ENCODE measurements at places on chromosomes 5 and 9.

DNA sequence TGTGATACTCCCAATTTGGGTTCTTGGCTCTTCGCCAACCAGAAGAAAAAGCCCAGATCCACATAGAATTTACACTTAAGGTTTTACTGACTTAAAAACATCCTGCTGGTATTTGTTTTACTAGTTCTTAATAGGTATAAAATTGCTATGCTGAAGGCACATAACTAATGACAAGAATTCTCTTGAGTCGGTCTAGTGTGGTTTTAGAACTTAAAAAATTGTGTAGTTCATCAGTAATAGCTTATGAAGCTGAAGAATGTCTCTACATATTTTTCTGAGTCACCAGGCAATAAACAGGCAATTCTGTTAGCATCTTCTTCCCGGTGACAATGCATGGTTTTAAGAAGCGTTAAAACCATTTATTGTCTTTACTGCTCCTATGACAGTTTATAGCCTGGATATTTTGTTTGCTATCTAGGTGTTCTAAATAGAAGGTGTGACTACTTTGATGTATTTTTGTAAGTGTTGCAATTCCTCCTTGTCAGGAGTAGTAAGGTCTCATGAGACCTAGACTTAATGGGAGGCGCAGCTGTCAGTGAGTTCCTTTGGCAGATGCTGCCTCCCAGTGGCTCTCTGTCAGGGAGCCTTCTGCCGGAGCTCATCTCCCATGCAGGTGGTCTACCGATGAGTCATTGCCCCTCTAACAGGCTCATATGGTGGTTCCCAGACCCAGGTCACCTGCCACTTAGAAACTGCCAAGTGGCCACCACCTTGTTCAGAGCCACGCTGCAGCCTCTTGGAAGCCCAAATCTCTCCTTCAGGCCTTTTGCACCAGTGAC, 173.8 kb downstream of the MAST4 start:
- no peak for DNase-seq

- no peak for DNase-seq
Measured at GRCh38 chr9:81789721-81790120, 100.4 kb upstream of the TLE1 start.

DNA sequence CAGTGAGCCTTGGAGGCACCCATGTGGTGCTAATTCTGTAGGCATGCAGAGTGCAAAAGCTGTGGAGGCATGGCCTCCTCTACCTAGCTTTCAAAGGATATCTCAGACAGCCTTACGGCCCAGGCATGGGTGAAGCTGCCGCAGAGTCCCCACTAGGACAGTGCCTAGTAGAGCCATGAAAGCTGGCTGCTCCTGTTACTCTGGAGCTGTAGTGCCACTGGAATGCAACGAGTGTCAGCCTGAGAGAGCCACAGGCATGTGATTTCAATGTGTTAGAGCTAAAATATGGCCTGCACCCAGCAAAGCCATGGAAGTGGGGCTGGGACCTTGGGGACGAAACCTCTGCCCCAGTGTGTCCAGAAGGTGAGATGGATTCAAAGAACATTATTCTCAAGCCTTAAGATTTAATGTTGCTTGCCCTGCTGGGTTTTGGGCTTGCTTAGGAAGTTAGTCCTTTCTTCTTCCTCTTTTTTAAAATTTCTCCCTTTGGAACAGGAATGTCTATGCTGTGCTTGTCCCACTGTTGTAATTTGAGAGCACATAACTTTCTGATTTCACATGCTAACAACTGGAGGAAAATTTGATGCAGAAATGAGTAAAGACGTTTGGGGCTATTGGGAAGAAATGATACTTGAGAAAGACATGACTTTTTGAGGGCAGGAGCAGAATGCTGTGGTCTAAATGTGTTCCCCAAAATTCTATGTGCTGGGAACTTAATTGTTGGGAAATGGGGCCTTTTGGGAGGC, 298.4 kb downstream of the PSAT1 start:
- no peak for DNase-seq

GRCh38 chr5:129630101-129630500, 117.8 kb upstream of the MINAR2 start:
- no peak for DNase-seq

DNA sequence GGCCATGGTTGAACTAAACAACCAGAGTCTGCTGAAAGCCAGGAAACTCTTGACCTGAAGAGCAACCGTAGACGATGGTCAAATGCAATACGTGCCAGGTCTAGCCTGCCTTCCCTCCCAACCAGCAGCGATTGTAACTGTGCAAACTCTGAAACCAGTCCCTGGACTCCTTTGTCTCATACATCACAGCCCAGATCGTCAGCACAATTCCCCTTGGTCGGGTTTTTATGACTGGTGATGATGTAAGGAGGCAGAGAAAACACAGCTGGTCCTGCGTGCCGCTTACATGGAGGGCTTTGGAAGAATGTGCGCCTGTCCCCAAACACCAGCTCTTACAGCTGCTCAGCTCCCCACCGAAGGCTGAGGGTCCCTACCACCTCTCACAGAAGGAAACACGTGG, 24.6 kb downstream of the SMIM23 start:
- DNase-seq, result no peak

GRCh38 chr9:116141864-116142561, 11.6 kb upstream of the PAPPA start:
- no peak for DNase-seq

DNA sequence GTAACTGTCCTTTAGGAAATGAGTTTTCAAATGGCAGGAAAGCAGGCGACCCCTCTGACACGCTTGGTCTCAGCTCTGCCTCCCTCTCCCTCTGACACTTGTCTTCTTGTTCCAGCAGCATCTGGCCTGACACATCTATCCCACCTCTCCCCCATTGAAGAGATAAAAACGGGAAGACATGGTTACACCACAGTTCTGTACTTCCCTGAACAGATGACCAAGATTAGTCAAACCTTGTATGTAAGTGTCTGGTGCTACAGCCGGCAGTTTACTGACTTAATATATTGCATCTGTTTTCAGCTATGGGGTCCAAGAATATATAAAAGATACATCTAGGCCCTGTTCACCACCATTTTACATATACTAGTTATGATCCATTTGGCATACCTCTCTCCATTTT, 29.6 kb upstream of the MLLT3 start:
- DNase-seq, result no peak

- no peak for DNase-seq
Measured at GRCh38 chr5:5181650-5182324, 41.7 kb downstream of the ADAMTS16 start.

DNA sequence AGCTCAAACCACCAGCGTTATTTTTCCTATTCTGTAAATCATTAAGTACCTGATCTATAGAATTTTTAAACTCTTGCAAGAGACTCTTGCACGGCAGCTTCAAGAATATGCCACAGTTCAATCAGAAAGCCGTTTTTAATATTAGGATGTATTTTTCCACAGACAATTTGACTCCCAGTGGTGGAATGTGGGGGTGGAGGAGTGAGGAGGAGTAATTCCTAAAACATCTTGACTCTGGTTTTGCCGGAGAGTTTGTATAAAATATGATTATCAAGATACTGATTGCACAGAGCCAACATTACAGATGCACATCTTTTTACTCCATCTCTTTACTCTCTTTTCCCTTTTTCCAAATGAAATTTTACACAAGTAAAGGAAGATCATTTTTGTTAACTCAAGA, 288.3 kb downstream of the ENC1 start:
- no peak for DNase-seq

DNA sequence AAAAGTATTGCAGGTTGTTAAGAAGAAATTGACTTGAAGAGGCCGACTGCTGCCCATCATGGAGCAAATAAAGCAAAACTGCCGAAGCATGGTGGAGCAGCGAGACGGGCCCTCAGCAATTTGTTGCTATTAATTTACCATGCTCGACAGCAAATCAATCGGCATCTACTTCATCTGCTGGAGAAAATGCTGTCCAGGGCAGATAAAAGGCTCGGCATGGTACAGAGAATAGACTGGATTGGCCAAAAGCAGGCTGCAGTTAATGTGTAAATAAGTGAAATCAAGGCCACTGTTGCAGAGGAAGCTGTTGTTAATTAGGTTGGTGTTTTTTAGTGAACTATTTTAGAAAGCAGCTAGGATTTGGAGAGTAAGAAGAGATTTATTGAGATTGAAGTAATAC, 8.3 kb downstream of the TLE4 start:
- no peak for DNase-seq

DNA sequence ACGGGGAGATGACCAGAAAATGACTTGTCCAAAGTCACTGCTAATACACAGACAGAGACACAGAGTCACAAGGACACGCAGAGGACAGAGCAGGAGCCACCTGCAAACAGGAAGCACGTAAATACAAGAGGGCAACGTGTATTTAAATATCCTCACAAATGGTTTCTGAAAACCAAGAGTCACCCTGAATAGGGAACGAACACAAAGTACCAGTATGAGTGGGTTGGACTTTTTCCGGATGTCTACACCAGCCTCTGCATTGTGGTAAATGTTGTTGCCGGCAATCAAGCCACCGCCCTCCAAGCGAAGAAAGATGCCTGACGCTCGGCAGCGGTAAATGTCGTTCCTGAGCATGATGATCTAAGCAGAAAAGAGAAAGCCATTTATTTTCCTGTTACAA, 44.5 kb downstream of the FBXO10 start:
- no peak for DNase-seq

DNA sequence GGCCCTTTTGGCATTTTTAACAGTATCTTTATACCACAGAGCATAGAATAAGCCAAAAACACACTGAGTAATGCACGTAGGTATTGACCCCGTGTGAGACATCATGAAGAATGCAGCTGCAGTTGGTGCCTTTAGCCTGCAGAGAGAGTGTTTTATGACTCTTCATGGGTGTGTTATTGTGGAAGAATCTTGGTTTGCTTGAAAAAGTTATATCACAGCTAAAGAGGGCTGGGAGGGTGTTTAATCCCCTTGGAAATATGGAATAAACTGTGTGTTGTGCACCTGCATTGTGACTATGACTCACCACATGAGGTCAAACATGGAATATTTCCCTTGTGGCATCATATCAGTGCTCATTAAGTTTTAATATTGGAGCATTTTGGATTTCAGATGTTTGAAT, 458.7 kb downstream of the CDH9 start:
- no peak for DNase-seq

- no peak for DNase-seq
Measured at GRCh38 chr9:32783168-32783891, at the start of gene TMEM215. Gene TMEM215 (plus strand): TSS chr9:32783540. CDS start chr9:32784184, 644 bp downstream.

- no peak for DNase-seq
Measured at GRCh38 chr9:110710420-110710819, 41.8 kb downstream of the MUSK start.

GRCh38 chr5:67802766-67803165, 412.8 kb upstream of the PIK3R1 start:
- DNase-seq, result no peak

- DNase-seq, result no peak
Measured at GRCh38 chr5:179516221-179516620, 34.1 kb upstream of the RUFY1 start.

DNA sequence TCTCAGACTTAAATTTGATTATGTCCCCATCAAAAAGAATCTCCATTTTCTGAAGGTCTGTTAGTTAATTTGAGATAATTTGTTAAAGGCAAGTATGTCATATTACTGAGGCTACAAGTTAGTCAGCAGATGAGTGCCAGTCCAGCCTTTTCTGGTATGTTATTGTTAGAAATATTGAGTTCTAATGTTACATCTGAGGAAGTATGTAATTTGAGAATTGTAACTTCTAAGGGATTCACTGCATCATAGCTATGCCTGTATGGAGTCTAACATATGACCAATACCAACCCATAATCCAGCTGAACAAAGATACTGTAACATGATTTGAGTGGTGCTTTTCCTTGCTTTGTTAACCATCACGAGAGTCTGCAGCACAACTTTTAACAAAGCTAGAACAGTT, 13.9 kb downstream of the SLC23A1 start:
- no peak for DNase-seq

- no peak for DNase-seq
Measured at GRCh38 chr5:52822437-52822836, 34.7 kb downstream of the ITGA1 start.

DNA sequence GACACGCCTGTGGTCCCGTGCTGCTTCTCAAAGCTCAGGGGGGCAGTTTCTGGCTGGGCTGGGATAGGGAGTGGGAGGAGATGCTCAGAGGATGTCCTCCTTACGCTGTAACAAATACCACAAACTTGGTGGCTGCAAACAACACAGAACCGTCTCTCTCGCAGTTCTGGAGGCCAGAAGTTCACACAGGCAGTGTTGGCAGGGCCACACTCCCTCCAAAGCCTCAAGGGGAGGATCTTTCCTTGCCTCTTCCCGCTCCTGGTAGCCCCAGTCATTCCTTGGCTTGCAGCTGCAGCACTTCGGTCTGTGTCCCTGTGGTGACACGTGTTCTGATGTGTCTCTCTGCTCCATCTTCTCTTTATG, 10.4 kb upstream of the ORM1 start:
- DNase-seq, result no peak

GRCh38 chr5:16534280-16534679, 68.7 kb upstream of the ZNF622 start:
- no peak for DNase-seq

DNA sequence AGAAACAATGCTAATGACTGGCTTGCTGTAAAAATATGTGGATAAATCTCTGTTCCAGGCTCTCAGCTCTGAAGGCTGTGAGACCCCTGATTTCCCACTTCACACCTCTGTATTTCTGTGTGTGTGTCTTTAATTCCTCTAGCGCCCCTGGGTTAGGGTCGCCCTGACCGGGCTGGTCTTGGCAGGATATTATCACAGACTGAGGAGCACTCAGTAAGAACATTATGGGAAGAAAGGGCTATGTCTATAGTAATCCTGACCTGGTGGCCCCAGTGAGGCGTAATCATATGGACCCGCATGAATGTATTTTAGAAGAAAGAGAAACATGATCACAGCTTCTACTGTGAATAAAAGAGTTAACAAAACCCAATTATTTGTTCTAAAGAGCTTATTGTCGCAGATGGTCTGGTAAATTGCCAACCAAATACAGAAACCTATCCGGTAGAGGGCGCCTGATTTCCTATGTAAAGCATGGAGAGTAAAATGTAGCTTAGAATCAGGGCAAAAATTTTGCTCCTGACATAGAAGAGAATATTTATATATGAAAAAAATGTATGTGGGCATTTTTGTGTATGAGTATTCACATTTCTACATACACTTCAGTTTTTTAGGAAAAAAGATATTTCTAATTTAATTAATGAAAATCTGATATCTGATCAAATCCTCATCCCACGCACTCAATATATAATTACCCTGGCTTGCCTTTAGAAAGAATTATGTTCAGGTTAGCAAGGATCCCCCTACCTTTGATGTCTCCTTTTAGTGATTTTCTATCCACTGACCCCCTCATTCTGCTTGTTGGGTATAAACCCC, 5.8 kb upstream of the IFNA1 start:
- peak; percentile 52 for DNase-seq

GRCh38 chr9:3549225-3549624, 23.4 kb upstream of the RFX3 start:
- DNase-seq, result no peak

DNA sequence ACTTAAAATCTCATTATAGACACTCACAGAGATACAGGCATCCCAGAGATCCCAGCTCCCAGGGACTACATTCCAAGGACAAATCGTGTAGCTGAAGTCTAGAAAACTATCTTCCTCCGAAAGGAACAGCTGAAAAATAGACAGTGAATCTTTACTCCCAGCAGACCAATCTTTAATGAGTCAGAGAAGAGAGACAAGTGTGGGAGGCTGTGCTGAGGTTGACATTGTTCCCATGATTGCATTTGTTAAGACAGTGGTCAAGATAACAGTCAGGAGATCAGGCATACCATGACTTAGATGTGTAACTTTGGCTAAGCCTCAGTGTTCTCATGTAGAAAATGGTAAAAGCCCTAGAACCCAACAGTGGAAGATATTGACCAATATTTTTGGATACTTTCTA, 120.7 kb downstream of the PAPPA start:
- no peak for DNase-seq

GRCh38 chr5:74736759-74737158, 30.2 kb downstream of the GFM2 start:
- no peak for DNase-seq
